Aorta (tissue), 5 donors: ENCODE measurements at places on chromosomes 2 and 18.

- DNase-seq, result no peak
Observed at GRCh38 chr2:113167115-113167932, 6.4 kb upstream of the PSD4 start.

GRCh38 chr2:148201075-148202004 lies 180.4 kb downstream of the MBD5 start:
- DNase-seq, result peak; percentile 51

- no peak for DNase-seq
Observed at GRCh38 chr18:23226391-23226790, 91.1 kb downstream of the CABLES1 start.

- no peak for DNase-seq
Observed at GRCh38 chr2:77459840-77460239, 62.3 kb downstream of the LRRTM4 start.

- DNase-seq, result no peak
Observed at GRCh38 chr2:133157141-133157540, 411.1 kb downstream of the NCKAP5 start.

GRCh38 chr2:187078297-187078696 lies 229.3 kb upstream of the ZSWIM2 start:
- no peak for DNase-seq
